LHCN-M2 (cell line): ENCODE measurements at places on chromosomes 13 and 19. TPM values are rescaled to one million over a fixed set of nuclear protein-coding genes. Genes with fewer than 3 reads are reported as not detected.

- no peak for DNase-seq
Observed at GRCh38 chr13:28559636-28560259, 64.8 kb upstream of the FLT1 start.

DNA sequence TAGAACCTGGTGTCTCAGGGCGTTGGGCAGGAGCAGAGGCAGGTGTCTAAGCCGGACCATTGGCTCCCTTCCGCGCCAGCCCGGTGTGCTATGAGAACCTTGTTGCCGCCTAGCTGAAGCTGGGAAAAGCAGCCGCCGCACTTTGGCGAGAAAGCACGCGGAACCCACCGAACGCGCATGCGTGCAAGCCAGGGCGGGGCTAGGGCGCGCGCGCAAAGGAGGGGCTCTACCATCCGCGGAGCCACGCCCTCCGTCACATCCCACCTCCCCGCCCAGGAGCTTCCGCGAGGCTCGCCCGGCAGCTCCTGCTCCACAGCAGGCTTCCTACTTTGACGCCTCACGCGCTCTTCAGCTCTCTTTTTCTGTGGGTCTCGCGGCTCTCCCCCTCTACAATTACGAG, 51.3 kb downstream of the WDR87 start:
- no peak for DNase-seq

DNA sequence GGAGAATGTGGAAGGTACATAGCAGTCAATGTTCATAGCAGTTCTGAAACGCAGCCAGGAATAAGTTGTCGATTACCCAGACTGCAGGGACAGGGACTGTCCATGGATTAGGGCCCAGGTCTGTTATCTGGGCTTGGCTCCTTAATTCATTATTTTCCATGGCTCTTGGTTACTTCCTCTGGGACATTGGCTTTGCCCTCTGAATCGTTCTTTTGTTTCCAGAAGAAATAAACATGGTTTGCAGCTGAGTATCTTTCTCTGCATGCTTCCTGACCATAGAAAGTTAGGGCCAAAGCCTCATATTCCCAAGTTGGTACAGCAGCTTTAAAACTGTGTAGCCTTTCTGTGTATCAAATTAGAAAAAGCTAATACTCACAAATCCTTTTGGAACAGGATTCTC, 121.7 kb upstream of the MAB21L1 start:
- no peak for DNase-seq

DNA sequence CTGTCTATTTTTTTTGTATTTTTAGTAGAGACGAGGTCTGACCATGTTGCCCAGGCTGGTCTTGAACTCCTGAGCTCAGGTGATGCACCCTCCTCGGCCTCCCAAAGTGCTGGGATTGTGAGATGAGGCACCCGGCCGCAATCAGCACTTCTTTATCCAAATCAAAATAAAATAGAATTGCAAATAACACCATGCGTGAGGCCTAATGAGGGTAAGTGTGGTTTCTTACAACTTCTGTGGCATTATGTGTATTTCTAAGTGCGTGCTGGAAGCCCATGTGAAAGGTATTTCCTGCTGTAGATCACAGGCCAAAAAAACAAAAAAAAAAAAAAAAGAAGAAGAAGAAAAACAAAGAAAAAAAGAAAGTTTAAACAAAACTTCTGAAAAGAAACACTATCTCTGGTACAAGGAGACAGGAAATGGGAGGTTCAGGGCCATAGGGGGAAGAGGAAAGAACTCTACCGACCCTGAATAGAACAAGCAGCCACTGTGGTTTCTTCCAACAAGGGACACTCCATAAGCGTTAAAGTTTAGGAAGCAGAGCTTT, 3.0 kb upstream of the GRAMD1A start:
- no peak for DNase-seq

DNA sequence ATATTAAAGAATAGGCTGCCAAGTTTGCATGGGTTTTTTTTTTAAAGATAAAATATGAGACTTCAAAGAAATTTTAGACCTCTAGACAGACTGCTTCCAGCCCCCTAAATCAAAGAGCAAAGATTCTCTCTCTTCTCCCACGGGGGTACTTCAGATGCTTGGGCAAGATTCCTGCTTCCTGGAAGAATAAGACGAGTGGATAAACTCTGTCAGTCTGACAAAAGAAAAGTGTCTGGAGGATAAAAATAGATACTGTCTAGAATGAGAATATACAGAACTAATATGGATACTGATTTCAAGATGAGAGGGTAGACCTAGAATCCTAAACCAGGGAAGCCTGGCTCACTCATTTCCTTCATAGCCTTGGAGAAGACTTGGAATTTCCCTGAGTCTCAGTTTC, 435.1 kb downstream of the FOXO1 start:
- peak; percentile 79 for DNase-seq

GRCh38 chr13:73079359-73079758, 20.6 kb downstream of the KLF5 start:
- no peak for DNase-seq

DNA sequence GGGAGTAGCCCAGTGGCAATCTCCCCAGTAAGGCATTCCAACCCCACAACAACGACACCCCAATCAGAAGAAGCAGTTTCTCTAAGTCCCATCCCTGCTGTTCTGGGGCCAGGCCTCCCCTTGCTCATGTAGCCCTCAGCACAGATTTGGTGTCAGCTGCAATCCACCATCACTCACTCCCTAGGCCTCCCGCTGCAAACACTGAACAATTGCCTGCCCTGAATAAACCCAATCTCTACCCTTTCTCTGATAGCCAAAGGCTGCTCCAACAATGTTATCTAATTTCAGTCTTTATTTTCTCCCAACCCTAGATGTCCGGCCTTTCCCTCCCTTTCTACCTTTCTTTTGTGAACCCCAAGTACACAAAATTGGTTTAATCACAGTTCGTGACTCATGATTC, 5.6 kb upstream of the SOX21 start:
- no peak for DNase-seq

DNA sequence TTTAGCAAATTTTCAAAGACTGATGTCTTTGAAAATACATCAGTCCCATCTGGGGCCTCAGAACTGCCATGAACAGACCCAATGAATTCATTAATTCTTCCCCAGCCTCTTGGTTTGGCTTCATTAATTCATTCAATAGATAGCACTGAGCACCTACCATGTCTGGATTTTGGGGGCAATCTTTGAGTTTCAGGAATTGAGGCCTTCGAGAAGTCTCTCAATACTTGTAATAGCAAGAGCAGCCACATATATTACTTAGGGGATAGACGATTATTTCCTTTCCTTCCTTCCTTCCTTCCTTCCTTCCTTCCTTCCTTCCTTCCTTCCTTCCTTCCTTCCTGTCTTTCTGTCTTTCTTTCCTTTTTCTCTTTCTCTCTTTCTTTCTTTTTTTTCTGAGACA, 64.8 kb downstream of the ALOX5AP start:
- DNase-seq = no peak

GRCh38 chr19:40247178-40247577, 20.7 kb upstream of the CCNP start:
- no peak for DNase-seq

GRCh38 chr13:107852072-107852471, 363.3 kb downstream of the LIG4 start:
- no peak for DNase-seq

- peak; percentile 23 for DNase-seq
Observed at GRCh38 chr13:110300090-110300815, 6.7 kb downstream of the COL4A1 start.

Gene ZNF99
- under 0.01 TPM in 1 of 2 replicates, not detected in the other for total RNA-seq

- DNase-seq = no peak
Observed at GRCh38 chr19:1613146-1613545, 7.9 kb upstream of the UQCR11 start.

Gene APOC1
- total RNA-seq = 2.5 and 5.1 TPM in 2 replicates

- DNase-seq = peak; percentile 37
Observed at GRCh38 chr13:37716420-37717195, 118.0 kb upstream of the POSTN start.

DNA sequence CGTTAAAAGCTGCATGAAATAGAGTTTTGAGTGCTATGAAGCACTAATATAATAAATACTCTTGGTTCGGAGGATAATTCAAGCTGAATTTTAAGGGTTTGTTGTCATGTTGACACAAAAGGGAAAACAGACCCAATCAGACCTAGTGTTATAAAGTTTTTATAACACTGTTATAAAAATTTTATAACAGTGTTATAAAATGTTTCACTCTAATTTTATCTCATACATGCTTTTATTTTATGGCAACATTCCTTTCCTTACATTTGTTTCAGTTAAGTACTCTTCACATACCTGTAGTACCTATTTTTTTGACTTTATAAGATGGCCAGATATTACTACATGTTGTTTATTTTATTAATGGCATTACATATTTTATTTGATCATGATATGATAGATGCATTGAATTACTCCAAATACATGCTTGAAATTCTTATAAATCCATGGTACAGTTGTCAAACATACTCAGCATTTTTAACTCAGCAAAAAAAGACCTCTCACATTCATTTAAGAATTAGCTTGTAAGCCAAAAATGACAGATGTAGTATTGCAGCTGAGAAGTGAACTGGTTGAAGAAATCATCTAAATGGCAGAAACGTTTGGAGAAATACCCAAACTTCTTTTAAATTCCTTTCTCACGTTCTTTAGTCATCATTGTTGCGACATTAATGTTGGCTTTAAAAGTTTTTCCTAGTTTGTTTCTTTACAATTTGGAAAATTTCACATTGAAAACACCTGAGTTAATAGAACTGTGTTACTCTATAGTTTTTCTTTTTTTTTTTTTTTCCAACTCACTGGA, 104.5 kb downstream of the PIBF1 start:
- peak; percentile 35 for DNase-seq

Gene SIGLEC12
- not detected in 2 replicates for total RNA-seq

- DNase-seq = no peak
Observed at GRCh38 chr13:99967498-99967868, 4.1 kb downstream of the ZIC5 start.

Gene RNF113B
- total RNA-seq = not detected in 2 replicates

DNA sequence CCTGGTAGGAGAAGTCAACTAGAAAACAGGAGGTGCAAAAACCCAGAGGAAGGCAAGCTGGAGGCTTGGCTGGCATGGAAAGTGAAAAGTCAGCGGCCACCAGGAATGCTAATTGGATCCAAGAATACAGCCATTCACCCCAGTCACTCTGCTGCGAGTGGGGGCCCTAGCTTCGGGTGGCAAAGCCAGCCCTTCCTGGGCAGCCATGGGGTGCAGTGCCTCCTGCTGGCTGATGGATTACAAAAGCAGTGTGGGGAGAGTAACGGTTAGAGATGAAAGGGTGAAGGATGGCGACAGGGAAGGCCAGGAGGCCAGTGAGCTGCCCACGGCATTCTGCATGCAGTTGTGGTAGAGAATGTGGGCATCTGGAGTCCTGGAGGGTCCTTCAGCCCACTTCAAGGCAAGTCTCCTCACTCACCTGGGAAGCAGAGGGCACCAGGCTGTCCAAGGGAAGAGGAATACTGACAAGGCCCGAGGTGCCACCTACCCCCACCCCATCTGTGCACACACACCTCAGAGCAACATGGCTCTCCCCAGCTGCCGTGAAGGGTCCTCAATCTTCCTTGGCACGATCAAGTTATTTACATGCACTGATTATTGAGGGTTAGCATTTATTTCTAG, 20.3 kb upstream of the EPHX3 start:
- peak; percentile 69 for DNase-seq

Gene ZFP28
- total RNA-seq = 3.2 and 4.9 TPM in 2 replicates

DNA sequence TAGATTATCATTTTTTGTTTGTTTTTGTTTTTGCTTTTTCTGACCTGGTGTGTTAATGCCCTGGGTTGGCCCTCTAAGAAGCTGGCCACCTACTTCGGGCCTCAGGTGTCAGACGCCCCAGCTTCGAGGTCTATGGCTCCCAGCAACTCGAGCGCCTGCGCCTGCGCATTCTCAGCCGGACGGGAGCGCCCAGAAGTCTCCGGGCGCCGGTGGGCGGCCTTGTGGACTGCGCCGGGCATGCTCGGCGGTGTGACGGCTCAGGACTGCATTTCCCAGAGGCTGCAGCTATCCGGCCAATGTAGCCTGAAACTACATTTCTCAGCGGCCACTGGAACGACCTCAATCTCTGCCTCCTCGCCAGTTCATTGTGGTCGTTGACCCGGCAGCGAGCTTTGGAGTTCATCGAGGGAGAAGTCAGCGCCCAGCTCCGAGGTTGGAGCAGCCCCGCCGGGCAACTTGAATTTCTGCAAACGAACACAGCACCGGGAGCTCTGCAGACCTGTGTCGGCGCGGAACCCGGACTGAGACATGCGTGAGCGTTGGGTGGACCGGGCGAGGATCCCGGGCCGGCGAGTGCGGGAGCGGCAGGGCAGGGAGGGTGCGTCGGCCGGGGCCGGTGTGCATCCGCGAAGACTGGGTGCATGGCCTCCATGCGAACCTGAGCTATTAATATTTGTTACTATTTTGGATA, at the start of gene ZNF30:
Gene ZNF30 (plus strand): TSS at position 219 of the 691 bp plus-strand sequence. CDS start 3,045 bp downstream, outside the sequence.
- DNase-seq = peak; percentile 91

DNA sequence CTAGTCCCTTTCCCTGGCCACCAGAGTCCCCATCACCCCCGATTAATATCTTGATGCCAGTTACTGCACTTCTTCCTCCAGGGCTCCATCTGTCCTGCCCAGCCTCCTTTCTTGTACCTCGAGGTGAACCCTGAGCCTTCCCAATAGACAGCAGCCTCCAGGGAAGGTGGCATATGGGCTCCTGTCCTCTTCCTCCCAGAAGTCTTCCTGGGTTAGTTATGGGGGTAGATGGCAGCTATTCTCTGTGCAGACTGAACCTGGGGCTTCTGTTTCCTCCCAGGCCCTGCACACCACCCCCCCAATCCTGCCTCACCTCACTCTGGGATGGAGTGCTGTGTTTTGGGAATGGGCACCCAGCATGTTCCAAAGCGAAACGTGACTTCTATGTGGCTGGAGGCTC, 2.6 kb downstream of the RNF225 start:
- no peak for DNase-seq

- DNase-seq = no peak
Observed at GRCh38 chr19:51479531-51480331, 1.4 kb downstream of the CEACAM18 start.

- no peak for DNase-seq
Observed at GRCh38 chr13:39656325-39656677, 839 bp downstream of the COG6 start.

GRCh38 chr13:23709536-23709935, 139.3 kb downstream of the TNFRSF19 start:
- DNase-seq = peak; percentile 80

GRCh38 chr13:93235258-93236015, 8.8 kb downstream of the GPC6 start:
- peak; percentile 40 for DNase-seq

Gene SKA3
- total RNA-seq = 30.0 and 40.0 TPM in 2 replicates

Gene AP1M2
- total RNA-seq = not detected in 2 replicates

Gene FUT6
- not detected in 2 replicates for total RNA-seq

GRCh38 chr19:3981736-3982681, 3.3 kb downstream of the EEF2 start:
- no peak for DNase-seq

Gene ZNF610
- 1.8 and 2.4 TPM in 2 replicates for total RNA-seq

GRCh38 chr13:112702986-112703379, 13.1 kb downstream of the ATP11A start:
- no peak for DNase-seq

Gene BRCA2
- 22.7 and 24.8 TPM in 2 replicates for total RNA-seq

Gene CYTH2
- 37.7 and 61.0 TPM in 2 replicates for total RNA-seq

DNA sequence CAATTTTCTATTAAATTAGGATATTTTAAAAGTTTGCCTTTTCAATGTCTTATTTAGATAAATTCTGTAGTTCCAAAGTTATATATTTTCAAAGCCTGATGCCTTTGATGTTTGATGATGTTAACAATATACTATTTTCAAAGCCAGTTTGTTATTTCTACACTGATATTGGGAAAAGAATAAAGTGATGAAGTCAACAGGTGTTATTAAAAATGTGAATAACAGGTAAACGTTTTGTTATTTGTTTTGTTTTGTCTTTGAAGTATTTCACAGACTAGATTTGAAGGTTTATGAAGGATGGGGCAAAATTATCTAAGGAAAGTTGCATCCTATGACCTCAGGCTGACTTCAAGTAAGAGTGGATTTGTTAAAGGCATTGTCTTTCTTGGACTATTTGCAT, 33.1 kb upstream of the ZNF420 start:
- DNase-seq = no peak
